ENCODE measurements at places on chromosomes 7 and 10. TPM values are rescaled to one million over a fixed set of nuclear protein-coding genes. Genes with fewer than 3 reads are reported as not detected.

Gene ANLN
- polyA plus RNA-seq: 31.6 TPM

Gene OR2A1
- polyA plus RNA-seq: 1.2 TPM

Gene GDI2
- 264 TPM for polyA plus RNA-seq

Gene ZNF248
- polyA plus RNA-seq: 31.5 TPM

Gene PARP12
- 22.2 TPM for polyA plus RNA-seq

Gene SPAG6
- 0.88 TPM for polyA plus RNA-seq

Gene INA
- 0.31 TPM for polyA plus RNA-seq

Gene KLLN
- 1.5 TPM for polyA plus RNA-seq

Gene NRCAM
- polyA plus RNA-seq: 18.2 TPM

Measured in renal pelvis (tissue), 12 donors.